Effector CD4-positive, alpha-beta T cell (primary cell): ENCODE measurements at places on chromosomes 16 and 17.

DNA sequence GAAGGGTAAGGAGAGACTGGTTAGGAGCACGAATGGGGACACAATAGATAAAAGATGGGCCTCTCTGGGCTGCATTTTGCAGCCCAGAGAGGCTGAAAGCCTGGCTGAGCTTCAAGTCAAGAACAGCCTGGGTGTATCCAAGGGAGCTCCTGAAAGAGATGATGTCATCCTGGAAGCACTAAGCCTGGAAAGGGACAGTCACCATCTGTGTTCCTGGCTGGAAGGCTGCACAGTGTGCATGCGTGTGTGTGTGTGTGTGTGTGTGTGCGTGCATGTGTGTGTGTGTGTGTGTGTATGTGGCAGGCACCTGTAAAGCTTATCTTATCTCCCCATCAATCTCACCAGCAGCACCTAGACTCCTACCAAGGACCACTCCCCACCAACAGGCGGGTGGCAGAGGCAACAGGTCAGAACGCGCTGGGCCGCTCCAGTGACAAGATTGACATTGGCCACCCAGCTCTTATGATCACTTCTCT is 44.1 kb downstream of the COG7 start:
- DNase-seq = no peak

GRCh38 chr17:37147301-37147812 is 198.6 kb downstream of the AATF start:
- no peak for DNase-seq

- DNase-seq = no peak
Observed at GRCh38 chr16:11632455-11632939, 35.8 kb upstream of the SNN start.

- DNase-seq = no peak
Observed at GRCh38 chr17:2040942-2041560, 771 bp upstream of the OVCA2 start.

- no peak for DNase-seq
Observed at GRCh38 chr17:50947782-50948543, 81.8 kb upstream of the TOB1 start.

DNA sequence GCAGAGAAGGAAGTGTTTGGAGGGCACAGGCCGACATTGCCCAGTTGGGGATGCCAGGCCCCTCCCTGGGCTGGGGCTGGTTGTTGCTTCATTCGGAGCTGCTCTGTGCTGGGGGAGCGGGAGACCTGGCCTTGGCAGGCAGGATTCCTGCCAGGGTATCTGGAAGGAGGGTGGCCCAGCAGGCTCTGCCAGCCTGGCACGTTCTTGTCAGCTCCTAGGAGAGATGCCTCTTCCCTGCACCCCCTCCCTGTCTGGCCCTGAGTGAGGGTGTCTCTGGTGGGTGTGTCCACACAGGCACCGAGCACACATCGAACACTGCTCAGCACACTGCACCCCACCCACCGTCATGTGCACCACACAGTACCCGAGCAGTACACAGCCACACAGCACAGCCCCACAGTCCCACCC is 35.2 kb downstream of the ARHGAP23 start:
- no peak for DNase-seq

- peak; percentile 58 for DNase-seq
Observed at GRCh38 chr17:410543-411401, 58.2 kb upstream of the RPH3AL start.

- DNase-seq = no peak
Observed at GRCh38 chr17:1271030-1271423, 783 bp downstream of the BHLHA9 start.
